ENCODE measurements at places on chromosomes 12 and 14.

DNA sequence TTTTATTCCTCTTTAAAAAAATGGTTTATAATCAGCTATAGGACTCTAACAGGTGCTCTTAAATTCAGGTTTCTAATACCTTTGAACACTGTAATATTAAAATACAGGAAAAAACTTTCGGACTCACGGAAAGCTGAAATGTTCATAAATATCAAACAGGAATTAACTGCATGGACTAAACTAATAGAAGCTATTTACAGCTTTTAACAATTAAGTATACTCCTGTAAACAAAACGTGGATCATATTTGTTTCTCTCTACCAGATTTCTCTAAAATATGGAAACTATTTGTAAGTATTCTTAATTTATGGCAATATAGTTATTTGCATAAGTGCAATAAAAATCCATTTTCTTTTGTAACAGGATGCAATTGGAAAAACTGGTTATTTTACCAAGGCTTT, 108.9 kb upstream of the RESF1 start:
- no peak for DNase-seq

DNA sequence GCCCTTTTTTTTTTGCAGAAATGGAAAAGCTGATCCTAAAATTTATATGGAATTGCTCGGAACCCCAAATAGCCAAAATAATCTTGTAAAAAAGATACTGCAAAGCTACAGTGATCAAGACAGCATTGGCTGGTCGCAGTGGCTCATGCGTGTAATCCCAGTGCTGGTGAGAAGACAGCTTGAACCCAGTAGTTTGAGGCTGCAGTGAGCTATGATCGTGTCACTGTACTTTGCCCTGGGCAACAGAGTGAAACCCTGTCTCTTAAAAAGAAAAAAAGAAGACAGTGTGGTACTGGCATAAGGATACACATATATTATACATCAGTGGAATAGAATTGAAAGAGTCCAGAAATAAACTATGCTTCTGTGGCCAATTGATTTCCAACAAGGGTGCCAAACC, 5.4 kb downstream of the ITGB7 start:
- no peak for DNase-seq

DNA sequence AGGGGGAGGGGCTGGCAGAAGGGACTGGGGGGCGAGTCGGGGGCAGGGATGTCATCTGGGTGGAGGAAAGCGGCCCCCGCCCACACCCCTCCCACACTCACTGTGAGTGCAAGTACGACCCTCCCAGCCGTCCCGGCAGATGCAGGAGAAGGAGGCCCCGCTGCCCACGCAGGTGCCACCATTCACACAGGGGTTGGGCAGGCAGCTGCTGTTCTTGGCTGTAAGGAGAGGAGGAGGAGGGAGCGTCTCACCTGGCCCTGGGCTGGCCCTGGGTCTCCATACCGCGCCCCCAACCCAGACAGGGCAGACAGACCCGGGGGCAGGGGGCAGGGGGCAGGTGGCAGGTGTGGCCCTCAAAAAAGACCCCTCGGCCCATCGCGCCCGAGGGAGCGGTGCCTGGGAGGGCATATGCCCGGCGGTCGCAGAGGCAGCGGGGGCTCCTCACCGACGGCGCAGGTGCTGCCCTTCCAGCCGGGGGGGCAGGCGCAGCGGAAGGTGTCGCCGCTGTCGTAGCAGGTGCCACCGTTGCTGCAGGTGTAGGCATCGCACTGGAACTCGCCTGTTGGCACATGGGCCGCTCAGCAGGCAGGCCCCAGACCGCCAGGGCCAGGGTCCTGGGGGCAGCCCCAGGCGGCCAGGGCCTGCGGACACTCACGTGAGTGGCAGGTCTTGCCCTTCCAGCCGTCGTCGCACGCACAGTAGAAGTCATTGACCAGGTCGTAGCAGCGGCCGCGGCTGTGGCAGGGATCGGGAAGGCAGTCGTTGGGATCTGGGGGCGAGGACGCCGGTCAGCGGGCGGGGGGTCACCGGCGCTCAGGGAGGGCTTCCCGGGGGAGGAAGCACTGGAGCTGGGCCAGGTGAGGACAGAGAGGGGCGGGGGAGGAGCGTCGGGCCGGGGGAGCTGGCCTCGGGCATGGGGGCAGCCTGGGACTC, 20.6 kb downstream of the JAG2 start:
- no peak for DNase-seq

- DNase-seq = no peak
Observed at GRCh38 chr12:130799051-130799450, 40.0 kb downstream of the STX2 start.

- DNase-seq = no peak
Observed at GRCh38 chr12:139585-139984, 73.0 kb downstream of the IQSEC3 start.

GRCh38 chr12:11884706-11885105, 186.0 kb upstream of the BCL2L14 start:
- no peak for DNase-seq

DNA sequence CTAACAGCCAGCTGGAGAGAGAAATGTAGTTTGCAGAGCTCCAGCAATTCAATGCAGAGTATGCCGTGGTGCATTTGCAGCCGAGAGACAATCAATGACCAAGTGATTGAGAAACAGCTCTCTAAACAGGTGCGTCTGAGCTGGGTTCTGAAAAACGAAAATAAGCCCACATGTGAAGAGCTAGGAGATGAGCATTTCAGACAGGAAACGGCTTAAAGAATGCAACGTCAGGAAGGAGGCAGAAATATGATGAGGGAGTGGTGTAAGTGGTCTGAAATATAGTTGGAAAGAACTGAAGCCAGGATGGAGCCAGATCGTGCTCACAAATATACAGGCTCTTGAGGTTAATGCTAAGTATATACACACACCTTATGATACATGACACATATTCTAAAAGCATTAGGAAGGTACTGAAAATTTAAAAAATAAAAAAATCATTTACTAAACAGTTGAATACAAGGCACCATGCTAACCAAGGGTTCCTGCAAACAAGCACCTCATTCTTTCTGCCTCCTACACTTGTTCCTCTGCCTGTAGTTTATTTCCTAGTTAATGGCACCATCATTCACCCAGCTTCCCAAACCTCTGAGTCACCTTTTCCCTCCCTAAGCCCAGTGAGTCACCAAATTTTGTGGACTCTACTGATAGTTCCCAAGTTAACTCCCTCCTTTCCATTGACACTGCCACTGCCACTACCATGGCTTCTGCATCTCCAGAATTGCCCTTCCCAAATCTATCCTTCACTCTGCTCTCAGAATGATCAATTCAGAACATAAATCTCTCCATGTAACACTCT, 2.3 kb upstream of the GARIN2 start:
- no peak for DNase-seq

DNA sequence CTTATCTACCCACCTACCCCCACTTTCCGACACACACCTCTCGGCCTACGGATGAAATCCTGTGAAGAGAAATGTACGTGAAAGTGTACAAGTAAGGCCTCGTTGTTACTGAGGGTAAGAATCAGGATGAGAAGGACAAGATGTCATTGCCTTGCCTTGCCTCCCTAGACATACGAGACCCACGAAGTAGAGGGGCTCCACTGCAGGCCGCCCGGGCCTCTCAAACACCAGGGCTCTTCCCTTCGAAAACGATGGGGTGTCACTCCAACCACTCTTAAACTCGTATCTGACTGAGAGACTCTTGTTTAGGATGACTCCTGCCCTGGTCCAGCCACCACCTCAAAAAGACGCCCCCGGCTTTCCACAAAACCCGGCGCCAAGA, 498 bp downstream of the RACGAP1 start:
- no peak for DNase-seq

- DNase-seq = no peak
Observed at GRCh38 chr14:102292441-102292840, 12.5 kb downstream of the MOK start.

GRCh38 chr12:51522696-51523095, 68.3 kb upstream of the SCN8A start:
- no peak for DNase-seq

DNA sequence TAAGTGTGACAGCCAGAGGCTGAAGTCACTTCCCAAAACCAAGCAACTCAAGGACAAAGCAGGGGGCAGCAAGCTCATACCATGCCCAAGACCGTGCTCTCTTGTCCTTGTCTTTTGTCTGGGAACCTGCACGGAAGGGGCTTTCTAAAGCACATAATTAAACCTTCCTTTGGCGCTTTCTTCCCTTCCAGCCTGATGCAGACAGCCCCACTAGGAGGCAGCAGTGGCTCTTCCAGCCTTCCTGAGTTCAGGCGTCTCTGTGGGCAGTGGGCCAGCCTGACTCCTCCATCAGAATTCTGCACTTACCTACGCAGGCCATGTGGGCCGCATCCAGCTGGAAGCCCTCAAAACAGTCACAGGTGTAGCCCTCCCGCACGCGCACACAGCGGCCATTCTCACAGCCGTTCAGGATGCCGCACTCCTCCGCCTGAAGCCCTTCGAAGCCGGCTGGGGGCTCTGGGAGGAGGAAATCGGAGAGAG, 7.6 kb downstream of the ISCA2 start:
- DNase-seq = peak; percentile 81

- peak; percentile 91 for DNase-seq
Observed at GRCh38 chr14:42174357-42174756, 567.7 kb downstream of the LRFN5 start.

GRCh38 chr14:35344107-35344807, 52.1 kb downstream of the PSMA6 start:
- no peak for DNase-seq

- DNase-seq = no peak
Observed at GRCh38 chr14:90853116-90853515, 36.9 kb upstream of the TTC7B start.

DNA sequence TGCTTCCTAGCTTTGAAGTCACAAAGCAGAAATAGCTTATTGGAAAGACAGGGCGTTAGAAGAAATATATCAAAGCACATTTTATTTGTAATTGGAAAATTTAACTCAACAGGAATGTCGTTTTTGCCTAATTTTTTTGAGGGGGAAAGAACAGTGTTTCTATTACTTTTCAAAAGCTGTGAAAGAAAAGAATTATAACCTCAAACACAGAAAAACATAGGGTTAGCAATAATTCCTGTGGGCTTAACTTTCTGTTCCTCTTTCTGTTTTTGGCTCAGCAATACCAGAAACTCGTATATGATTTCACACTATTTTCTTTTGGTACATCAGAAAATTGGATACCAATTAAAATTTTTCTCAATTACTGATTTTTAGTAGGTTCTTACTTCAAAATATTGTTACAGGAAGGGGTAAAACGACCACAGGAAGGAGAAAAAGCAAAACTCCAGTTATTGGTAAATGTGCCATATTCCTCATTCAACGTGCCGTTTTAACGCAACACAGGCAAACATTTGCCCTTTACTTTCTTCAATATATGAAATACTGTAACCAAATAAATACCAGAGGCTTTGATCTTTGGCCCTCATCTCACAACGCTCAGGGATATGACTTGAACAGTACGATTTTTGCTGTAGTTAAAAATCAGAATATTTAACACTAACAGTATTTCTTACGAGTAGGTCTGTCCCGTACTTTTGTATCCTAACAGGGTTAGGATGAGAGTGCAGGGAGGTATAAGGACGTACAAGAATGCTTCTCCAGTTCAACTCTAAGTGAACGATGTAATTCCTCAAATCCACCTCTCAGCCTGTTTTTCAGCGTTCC, 1.3 kb upstream of the RNU6-7 start:
- DNase-seq = peak; percentile 30

DNA sequence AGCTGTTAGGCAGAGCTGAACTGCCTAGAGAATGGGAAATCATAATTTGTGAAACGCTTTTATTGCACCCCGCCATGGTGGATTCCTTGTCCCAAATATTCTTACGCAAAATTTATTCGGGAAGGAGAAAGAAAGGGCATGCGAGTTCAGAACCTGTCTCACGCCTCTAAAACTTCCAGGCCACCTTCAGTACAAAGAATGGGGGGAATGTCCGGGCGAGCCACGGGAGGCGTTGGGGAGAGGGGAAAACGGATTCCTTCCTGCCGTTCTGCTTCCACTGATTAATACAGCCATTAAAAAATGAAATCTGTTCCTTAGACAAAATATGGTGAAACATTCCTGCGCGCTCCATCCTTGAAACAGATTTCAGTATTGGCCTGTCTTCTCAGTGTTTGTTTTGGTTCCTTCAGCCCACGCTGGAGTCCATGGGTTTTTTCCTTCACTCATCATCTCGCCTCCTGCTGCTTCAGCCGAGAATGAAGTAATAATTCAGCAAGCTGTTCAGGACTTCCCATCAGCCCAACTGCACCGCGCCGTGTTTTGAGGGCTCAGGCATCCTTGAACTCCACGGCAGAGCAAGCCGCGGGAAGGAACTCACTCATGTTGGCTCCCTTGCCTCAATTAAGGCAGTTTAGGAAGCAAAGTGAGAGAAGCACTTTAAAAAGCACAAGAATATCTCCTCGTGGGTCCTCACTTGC, 47.7 kb upstream of the CDKN3 start:
- no peak for DNase-seq

DNA sequence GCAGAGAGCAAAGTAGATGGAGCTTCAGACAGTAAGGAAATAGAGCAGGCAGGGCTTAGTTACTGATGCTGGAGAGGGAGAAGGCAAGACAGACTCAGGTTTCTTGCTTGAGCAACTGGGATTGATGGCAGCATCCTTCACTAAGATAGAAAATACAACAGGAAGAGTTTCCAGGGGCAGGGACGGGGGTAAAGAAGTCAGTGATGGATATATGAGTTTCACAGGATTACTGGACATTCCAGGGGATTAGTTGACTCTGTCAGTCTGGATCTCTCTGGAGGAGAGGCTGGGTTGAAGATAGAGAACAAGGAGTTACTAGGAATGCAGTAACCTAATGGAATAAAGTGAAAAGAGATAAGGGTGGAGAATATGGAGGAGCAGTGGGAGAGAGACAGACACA, 74.5 kb upstream of the ATF1 start:
- DNase-seq = no peak

- no peak for DNase-seq
Observed at GRCh38 chr14:92585981-92586937, 72.7 kb downstream of the RIN3 start.

DNA sequence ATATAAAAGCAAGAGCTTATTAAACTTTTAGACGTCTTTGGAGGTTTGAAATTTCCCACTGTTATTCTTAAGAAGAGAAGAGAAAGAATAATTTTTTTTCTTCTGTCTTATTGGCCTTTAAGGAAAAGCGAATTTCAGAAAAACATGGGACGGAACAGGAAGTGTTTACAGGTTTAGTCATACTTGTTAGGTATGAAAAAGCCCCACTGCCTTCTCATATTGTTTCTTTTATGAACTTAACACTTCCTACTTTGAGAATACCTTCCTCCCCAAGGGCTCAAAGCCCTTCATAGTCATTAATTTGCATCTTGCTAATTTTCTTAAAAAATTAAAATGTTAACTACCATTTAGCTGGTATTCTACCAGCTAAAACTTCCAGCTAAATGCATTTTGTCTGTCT, 82.0 kb downstream of the ETV6 start:
- no peak for DNase-seq

- no peak for DNase-seq
Observed at GRCh38 chr14:106850913-106851825, 1324.8 kb downstream of the TMEM121 start.

GRCh38 chr14:42112108-42112507, 505.4 kb downstream of the LRFN5 start:
- no peak for DNase-seq
